ENCODE measurements at places on chromosomes 7 and 10.

- DNase-seq = no peak
Measured at GRCh38 chr7:35313575-35313974, 59.7 kb upstream of the TBX20 start.

GRCh38 chr10:133459454-133460207, 5.9 kb downstream of the SCART1 start:
- no peak for DNase-seq

DNA sequence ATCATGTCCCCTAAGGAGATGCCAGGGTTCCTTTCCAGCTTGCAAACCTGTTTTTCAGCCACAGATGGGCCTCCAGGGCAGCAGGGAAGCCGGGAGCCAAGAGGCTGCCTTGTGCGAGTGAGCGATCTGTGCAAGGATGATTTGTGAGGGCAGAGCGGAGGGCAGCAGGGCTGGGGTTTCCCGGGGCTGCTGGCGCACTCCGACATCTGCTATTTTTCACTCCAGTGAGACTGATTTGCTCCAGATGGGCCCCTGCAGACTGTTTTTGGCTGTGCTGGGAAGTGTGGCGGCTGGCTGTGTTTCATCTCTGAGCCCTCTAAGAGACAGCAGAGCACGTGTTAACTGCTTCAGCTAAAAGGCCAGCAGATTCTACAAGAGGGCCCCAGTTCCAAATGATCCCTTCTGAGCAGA, 466.2 kb downstream of the TYW1 start:
- DNase-seq = no peak

DNA sequence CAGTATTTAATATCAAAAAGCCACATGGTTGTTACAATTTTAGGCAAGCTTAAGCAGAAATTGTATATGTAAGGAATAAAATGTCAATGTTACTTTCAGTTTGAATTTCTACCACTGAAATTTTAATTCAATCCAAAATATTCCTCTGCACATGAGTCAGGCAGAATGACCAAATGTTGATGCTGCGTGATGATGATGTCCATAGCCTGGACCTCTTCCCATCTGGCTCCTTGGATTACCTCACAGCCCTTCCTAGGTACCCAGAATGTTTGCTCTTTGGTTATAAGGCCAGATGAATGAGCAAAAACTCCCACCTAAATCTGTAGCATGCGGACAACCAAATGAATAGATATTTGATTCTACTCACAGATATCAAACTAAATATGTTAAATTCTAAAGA, 258.3 kb upstream of the IMMP2L start:
- no peak for DNase-seq

- DNase-seq = no peak
Measured at GRCh38 chr7:138575897-138576428, 115.9 kb downstream of the TRIM24 start.

DNA sequence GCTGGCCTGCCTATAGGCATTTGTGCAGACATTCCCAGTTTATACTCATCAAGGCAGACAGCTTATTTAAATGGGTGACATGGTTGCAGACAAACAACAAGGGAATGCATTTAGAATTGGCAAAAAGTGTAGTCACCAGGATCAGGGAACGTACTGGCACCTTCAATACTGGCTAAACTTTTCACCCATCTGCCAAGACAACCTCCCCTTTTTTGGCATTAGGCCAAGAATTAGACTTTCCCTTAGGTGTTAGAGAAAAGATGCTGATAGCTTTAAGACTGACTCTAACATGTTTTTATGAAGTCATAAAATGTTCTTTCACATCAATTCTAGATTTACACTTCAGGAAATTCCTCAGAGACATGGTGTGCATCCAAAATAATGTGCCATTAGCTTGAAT, 365.9 kb downstream of the PHTF2 start:
- DNase-seq = no peak

DNA sequence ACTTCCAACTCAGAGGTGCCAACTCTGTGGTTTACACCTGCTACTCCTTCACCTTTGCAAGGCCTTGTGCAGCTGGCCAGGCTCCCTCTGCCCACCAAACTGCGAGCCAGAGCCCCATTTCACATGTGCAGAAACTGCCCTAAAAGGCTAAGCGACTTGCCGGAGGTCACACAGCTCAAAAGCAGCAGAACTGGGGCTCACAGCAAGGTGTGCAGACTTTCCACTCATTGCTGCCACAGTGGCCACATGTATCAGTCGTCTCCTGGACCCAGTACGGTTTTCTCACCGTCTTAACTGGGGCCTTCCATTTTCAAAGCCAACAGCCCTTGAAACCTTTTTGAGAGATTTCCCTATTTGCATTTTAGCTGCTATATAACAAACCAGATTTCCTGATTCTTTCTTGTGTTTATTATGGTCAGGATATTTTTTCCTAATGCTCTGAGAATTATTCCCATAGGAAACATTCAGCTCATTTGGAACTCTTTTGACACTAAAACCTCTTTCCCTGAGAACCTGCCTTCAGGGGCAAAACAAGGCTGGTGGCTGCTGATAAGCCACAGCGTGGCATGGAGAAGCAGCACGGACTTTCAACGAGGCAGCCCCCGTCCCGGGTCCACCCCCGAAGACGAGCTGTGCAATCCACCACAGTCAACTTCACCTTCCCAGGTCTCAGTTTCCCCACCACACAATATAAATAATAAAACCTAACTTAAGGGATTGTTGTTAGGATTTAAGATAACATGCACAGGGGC, 29.9 kb downstream of the SORBS1 start:
- DNase-seq = no peak

DNA sequence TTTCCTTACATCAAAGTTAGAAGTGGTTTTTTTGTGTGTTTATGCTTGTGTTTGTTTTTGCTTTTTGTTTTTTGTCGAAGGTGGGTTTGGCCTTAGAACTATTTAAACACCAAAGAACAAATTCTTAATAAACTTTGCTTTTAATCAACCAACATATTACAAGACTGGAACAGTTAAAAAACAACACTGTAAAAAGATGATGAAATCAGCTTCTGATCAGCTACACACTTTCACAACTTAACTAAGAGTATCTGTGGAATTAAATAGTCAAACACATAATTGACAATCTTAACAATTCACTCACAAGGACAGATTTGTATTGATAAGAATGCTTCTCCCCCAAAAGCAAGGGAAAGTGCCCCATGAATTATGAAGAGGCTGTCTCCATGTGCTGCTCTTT, 58.8 kb downstream of the MRPL32 start:
- DNase-seq = no peak

- DNase-seq = no peak
Measured at GRCh38 chr7:124785994-124786393, 20.4 kb upstream of the GPR37 start.

GRCh38 chr7:138455609-138456008, 4.5 kb upstream of the TRIM24 start:
- DNase-seq = no peak

DNA sequence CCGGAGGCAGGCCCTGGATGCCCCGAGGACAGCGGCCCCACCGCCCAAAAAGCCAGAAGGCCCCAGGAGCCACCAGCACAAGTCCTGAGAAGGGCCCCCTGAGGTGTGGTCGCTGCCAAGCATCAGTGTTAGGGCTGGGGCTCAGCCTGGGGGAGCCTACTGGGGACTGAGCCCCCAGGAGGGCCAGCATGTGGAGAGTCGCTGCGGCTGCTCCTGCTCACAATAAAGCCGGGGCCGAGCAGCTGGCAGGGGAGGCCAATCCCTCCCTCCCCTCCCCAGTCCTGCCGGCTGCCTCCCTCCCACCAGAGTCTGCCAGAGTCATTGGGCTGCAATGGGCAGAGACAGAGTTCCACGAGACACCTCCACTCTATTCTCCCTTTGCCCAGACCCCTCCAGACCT, 3.1 kb upstream of the ASIC3 start:
- DNase-seq = no peak

DNA sequence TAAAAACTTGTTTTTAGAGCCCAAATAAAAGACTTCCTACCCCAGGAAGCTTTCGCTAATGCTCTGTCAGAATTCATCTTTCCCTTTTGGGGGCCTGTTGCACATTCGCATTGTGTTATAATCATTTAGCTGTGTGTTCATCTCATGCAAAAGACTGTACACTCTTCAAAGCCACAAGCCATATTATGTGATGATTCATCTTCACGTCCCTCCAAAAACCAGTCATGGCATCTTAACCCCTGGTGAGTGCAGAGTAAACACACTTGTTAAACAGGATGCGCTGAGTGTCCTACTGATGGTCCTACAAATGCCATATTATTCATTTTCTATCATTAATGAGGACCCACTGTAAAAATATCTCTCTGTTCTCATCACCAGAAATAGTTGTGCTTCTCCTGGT, 235.4 kb downstream of the KIAA1217 start:
- no peak for DNase-seq

DNA sequence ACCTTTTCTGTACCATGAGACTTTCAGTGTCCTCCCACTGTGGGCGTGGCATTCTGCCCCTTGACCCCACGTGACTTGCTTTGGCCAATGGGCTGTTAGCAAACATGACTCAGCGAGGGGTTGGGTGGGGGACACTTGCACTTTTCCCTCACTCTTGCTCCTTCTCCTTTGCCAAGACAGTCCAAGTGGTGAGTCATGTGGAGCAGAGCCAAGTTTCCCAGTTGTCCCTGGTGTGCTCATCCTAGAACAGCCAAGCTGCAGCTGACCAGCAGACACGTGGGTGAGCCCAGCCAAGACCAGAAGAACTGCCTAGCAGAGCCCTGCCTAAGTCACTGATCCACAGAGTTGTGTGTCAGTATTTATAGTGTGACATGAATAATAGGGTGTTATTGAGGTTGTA, 82.8 kb upstream of the CPXM2 start:
- no peak for DNase-seq

- no peak for DNase-seq
Measured at GRCh38 chr7:2278026-2278425, 36.0 kb downstream of the NUDT1 start.

- no peak for DNase-seq
Measured at GRCh38 chr7:39507866-39508551, 58.2 kb upstream of the YAE1 start.

GRCh38 chr7:27116962-27117886, 13.3 kb downstream of the HOXA4 start:
- DNase-seq = no peak

- DNase-seq = no peak
Measured at GRCh38 chr10:78688901-78689583, 379.7 kb upstream of the ZMIZ1 start.

- no peak for DNase-seq
Measured at GRCh38 chr10:677038-677437, 12.4 kb downstream of the DIP2C start.

DNA sequence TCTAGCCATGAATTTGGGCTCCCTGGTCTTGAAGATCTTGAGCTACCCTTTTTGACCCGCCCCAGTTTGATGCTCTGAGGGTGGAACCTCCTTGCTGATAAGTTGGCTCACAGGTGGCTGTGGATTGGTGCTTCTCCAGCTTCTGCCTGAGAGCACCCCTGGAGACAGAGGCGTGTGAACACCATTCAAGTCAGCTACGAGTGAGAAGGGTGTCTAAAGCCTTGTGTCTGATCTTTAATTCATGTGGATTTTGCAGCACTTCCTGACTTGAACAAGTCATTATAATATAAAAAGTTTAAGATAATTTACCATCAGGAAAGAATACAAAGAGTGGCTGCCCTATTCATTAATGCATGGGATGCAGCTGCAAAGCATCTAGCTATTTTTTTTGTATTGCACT, 37.7 kb upstream of the GOLGA7B start:
- DNase-seq = no peak

DNA sequence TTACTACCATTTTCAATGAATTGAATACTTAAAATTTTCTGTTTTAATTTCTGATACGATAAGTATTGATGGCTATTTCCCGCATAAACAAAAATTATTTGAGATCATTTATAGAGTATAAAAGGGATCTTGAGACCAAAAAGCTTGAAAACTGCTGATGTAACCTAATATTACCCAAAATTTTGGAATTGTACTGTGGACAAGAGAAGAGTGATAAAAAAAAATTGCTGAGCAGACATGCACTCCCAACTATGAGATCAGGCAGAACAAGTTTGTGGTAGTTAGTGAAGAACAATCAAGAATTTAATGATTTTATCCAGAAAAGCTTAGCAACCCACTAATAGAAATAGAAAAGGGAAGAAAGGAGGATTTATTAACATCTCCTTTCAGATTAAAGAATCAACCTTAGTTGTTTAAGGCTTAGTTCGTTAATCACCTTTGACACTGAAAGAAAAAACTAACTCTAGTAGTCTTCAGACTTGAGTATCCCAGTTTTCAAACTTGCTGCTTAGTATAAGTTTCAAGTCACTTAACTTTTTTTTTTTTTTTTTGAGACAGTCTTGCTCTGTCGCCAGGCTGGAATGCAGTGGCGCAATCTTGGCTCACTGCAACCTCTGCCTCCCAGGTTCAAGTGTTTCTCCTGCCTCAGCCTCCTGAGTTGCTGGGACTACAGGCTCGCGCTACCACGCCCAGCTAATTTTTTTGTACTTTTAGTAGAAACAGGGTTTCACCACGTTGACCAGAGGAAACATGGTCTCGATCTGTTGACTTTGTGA, 50.6 kb upstream of the ZC3HAV1 start:
- no peak for DNase-seq

DNA sequence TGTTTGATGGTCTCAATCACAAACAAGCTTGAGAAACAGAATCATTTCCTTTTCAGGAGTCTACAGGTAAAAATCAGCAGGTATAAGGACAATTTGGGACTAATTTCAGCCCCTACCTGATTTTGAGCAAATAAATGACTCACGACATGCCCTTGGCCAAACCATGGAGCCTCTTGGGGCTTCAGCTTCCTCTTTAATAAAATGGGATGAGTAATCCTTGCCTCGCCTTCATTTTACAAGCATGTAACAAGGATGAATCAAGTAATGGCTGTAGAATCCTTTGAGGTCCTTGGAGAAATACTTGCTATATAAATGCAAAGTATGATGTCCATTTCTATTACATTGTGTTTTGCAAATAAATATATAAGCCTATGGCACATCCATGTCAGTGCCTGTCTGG, 212.8 kb upstream of the PODXL start:
- no peak for DNase-seq
